DMS153 (cell line): ENCODE measurements at places on chromosomes 4 and X.
A peak's percentile ranks its signal among the peaks of the same experiment; 100 is the strongest.

DNA sequence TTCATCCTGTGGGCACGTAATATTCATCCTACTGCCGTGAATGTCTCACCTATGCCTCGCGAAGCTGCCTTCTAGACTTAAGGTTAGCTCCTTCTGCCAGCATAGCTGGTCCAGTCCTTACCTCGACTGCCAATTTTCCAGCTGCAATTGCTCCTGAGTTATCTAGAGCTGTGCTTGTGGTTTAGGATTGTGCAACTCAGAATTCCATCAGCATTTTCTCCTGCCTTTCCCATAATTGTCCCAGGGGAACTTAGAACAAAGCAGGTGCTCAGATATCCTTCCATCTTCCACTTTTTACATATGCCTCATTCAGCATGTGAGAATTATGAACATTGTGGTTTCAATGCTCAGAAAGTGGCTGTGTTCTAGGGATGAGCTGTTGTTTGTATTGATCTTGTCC lies 131.4 kb upstream of the ADGRL3 start:
- no peak for DNase-seq

DNA sequence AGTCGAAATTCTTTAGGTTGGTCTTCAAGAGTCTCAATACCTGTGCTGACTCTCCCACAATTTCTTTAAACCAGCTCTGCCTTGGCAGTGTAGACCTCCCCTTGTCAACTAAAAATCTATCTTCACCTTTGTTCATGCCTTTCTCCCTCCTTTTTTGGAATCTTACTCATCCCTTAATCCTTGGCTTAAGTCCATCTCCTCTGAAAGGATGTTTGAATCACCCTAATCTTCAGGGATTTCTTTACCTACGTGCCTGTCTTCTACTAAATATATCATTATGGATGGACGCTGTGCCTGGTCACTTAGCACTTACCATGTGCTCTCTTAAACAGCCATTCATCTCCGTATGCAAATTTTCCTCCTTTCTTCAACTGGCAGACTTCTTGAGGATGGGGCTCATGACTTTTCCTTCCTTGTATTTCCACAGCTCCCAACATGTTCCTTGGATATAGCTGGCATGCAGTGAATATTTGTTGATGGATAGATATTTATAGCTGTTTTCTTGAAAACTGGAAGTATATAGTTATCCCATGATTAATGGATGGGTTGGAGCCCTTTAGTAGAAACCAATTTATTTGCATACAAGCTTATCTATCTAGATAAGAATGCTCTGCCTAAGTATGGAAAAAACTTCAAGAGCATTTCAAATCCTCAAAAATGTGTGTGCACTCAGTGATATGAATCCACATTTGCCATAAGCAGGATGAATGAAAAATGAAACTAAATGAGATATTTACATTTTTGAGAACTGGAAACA lies 166.6 kb downstream of the SPRY1 start:
- DNase-seq = no peak

GRCh38 chr4:39023059-39023458 lies 9.2 kb downstream of the TMEM156 start:
- no peak for DNase-seq

- DNase-seq = no peak
Measured at GRCh38 chr4:146478009-146478408, 43.7 kb downstream of the SLC10A7 start.

- DNase-seq = no peak
Measured at GRCh38 chr4:158538911-158539310, 17.2 kb downstream of the RXFP1 start.

GRCh38 chrX:135931644-135932487 lies 38.4 kb downstream of the SAGE1 start:
- DNase-seq = no peak

GRCh38 chr4:114225436-114225835 lies 246.0 kb upstream of the ARSJ start:
- DNase-seq = no peak

- DNase-seq = no peak
Measured at GRCh38 chr4:36046026-36046425, 198.3 kb downstream of the ARAP2 start.

- no peak for DNase-seq
Measured at GRCh38 chrX:54560411-54560810, 30.4 kb downstream of the GNL3L start.

- no peak for DNase-seq
Measured at GRCh38 chr4:142236268-142236667, 599.9 kb downstream of the IL15 start.

- DNase-seq = no peak
Measured at GRCh38 chr4:61411241-61411640, 211.1 kb downstream of the ADGRL3 start.

DNA sequence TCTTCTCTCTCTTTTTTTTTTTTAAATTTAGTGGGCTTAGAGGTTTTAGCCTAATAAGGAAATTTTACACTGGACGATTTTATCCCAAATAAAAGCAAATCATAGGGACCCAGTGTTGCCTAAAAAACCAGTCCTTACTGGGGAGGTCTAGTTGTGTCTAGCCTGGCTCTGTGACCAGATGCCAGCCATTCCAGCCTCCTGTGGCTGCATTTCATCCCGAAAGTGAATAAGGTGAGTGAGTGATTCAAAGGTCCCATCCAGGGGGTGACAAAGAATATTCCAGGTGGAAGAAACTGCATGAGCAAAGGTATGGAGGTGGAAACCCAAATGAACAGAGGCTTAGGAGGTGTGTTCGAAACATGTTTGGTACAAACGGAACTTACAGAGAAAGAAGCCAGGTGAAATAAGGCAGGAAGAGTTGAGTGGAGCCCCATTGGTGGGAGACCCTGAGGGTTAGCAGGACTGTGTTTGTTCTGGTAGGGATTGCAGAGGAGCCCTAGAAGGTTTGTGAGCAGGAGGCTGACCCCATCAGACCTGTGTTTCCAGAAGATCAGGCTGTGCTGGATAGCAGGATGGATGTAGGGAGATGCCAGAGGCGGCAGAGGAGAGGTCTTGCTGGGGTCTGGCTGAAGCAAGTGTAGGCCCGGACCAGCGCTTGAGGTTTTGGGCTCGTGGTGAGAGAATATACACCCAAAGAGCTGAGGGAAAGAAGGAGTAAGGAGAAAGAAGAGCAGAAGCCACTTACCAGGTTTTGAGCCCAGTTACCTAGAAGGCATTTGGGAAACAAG lies 31.6 kb downstream of the PTTG2 start:
- DNase-seq = no peak

GRCh38 chr4:7244751-7245320 lies 52.5 kb downstream of the SORCS2 start:
- DNase-seq = no peak

DNA sequence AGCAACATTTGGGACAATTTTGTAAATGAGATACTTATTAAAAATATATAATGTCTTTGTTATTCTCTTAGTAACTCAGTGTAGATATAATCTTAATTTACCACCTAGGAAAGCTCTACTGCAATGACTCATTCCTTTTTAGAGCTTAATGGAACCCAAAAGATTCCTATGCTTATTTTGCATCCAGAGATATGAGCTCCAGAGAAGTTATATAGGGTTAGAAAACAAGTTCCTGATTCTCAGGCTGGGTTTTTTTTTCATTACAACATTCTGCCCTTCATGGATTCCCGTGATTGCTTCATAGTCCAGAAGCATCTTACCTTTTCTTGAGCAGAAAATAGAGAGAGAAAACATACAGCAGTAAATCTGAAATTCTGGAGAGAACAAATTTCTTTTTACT lies 57.9 kb upstream of the CXCL8 start:
- DNase-seq = no peak

DNA sequence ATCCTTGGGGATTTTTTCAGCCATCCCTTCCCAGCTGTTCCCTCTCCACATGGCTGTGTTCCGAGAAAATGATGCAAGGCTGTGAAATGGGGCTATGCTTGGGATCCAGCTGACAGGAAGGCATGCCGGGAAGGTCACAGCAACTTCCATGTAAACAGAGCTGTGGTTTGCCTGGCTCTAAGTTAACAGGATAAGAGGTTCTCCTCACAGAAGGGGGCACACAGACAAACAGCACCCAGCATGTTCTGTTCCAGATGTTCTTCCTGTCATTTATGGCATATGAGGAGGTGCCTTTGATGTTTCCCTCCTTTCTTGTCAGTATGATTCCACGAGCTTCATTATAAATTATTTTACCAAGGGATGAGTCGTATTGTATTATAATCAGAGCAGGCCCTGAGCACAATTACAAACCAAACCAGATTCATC lies 220.7 kb downstream of the ANTXR2 start:
- DNase-seq = peak; percentile 24

DNA sequence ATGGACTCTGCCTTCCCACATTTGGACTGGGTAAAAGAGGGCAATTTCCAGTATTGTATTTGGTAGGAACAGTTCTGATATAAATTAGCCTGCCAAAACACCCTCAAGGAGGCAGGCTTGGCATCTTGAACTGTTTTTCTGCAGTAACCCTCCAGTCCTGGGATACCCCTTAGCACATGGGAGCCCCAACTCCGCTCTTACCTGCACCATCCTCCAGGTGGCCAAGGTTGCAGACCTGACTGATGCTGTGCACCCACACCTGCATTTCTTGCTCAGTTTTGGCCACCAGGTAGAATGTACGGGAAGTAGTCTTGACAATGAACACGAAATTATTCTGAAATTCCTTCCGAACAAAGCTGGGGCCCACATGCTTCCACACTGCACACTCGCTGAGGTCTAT lies 35.1 kb downstream of the GAB3 start:
- DNase-seq = no peak

DNA sequence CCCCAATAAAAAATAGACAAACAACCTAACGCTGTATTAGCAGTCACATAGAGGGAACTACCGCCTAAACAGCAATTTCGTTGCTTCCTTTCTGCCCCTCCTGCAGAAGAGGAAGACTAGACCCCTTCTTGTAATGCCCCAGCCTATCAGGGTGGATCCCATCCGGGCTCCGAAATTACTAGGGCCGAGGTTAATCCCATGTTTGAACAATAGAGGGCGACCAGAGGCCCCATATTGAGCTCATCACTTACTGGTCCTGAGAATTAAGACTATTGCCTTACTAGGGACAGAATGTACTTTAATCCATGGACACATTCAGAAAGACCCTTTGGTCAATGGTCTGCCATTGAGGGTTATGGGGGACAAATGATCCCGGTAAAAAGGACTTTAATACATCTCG lies 11.8 kb upstream of the ZNF630 start:
- peak; percentile 3 for DNase-seq

GRCh38 chr4:140116442-140117104 lies 37.4 kb downstream of the MAML3 start:
- peak; percentile 16 for DNase-seq

GRCh38 chr4:66465111-66465510 lies 794.8 kb upstream of the EPHA5 start:
- DNase-seq = no peak

DNA sequence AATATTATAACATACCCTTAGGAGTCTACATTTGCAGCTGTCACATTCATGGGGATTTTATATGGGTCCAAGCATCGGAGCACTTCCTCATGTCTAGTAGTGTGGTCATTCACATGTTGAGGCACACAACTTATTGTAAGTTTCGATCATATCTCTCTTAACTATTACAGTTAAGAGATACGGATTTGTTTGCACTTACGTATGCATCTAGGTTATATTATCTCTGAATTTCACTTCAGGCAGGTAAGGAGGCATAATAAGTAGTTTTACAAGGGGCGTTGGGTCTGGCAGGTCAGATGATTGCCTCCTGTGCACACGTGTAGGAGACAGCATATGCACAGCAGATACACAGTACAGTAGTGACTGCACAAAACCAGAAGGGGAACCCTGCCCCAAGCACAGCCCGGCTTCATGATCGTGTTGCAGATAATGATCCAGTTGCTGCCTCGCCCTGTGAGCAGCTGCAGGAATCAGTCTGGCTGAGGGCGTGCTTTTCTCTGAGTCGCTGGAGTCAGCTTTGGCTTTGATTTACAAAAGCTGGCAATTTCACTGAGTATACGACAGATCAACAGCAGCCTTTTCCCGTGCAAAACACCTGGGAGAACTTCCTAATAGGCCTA lies 302.9 kb upstream of the GATB start:
- peak; percentile 72 for DNase-seq

DNA sequence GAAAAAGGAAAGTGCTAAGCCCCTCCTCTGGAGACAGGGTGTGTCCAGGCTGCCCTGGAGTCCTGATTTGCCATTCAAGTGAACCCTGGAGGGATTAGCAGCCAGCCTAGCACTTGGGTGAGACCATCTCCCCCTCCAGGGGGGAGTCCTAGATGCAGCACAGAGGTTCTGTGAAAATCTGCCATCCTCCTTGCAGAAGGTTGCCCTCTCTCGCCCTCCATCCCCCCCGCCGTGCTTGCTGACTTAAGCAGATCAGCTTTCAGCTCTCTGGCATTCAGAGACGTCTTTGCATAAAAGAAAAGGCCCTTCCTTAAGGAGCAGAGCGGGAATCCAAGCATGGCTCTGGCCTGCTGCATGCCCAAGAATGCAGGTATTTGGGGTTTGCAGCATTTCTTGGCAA lies 102.1 kb upstream of the SCML1 start:
- no peak for DNase-seq

- no peak for DNase-seq
Measured at GRCh38 chrX:44767308-44767707, 76.5 kb upstream of the DUSP21 start.

GRCh38 chr4:66959207-66959606 lies 586.1 kb downstream of the CENPC start:
- no peak for DNase-seq

DNA sequence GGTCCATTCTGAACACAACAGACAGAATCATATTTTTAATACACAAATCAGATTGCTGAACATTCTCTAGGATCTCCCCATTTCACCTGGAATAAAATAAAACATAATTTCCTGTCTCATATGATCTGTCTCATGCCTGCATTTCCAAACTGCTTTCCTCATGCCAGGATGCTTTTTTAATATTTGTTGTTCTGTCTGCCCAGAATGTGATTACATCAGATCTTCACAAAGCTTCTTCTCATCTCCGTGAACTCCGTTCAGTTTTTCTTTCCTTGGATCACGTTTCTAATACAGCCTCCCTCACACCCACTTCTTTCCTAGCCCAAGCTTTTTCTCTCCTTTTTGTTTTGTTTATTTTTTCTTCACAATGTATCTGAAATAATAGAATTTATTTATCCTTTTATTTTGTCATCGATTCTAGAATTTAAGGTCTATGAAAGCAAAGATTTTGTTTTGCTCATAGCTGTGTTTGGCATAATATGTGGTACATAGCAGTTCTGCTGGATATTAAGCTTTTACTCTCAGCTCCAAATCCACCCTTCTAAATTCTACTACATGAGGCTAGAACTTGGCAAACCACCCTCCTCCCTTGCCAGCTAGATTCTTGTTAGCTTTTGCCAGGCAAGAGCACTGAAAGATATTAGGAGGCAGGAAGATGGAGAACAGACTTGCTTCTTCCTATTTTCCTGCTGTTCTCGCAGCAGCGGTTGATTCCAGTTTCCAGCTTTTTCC lies 165.5 kb upstream of the SLIT2 start:
- DNase-seq = no peak
